ENCODE measurements at places on chromosomes 16 and 17.

GRCh38 chr16:4890026-4890425, 42.7 kb downstream of the UBN1 start:
- no peak for DNase-seq

- DNase-seq, result no peak
These were observed 2.8 kb upstream of the NOL3 start for GRCh38 chr16:67167588-67167987.

DNA sequence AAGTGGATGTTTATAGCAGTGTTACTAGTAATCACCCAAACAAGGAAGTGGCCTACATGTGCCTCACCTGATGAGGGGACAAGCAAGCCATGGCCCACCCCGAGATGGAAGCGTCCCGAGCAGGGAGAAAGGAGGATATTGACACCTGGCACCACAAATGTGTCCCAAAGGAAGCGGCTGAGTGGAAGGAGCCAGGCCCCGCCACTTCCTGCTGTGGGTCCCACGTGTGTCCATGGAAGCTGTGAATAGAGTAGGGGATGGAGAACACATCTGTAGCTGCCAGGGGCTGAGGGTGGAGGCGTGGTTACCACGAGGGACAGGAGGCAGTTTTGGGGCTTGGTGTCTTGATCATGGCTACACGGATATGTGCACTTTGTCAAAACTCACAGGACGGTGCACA, 49.2 kb downstream of the KCNJ12 start:
- DNase-seq, result no peak

DNA sequence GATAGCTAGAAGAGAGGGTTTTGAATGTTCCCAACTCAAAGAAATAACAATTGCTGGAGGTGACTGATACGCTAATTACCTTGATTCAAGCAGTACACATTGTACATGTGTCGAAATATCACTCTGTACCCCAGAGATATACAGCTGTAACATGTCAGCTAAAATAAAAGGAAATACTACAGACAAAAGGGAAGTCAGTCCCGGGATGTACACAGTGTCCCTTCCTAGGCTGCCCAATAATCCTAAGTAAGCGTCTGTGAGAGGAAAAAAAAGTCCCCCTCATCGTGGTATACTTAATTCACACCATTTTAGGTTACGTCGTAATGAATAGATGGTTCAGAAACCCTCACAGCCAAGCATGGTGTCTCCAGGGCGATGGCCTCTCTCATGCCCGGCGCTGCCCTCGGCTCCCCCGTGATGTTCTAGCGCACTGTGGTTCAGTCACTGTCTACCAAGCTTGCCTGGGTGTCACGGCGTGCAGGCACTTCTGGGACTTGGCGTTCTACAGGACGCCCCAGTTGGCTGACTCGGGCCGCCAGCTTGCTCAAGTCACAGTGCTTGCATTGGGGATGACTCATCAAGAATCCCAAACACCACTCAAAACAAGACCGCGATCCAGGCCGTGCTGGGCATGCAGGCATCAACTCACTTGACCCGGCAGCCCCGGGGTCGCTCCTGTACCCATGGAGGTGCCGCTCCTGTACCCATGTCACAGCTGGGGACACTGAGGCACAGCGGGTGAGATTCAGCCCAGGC, 27.6 kb downstream of the CCDC40 start:
- peak; percentile 30 for DNase-seq

- no peak for DNase-seq
These were observed 16.5 kb downstream of the GPT2 start for GRCh38 chr16:46900455-46901235.

DNA sequence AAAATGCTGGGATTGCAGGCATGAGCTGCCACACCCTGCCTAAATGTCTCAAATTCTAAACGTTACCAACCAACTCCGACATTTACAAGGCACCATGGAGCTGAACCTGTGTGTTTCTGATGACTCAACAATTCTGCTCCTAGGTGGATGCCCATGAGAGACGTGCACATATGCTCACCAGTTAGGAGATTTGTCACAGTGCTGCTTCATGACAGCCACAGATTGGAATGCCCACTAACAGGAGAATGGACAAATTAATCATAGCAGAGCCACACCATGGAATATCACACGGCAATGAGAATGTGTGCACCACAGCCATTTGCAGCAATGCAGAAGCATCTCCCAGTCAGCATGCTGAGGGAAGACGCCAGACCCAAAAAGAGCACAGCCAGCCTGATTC, 8.0 kb upstream of the KCNG4 start:
- peak; percentile 67 for DNase-seq

DNA sequence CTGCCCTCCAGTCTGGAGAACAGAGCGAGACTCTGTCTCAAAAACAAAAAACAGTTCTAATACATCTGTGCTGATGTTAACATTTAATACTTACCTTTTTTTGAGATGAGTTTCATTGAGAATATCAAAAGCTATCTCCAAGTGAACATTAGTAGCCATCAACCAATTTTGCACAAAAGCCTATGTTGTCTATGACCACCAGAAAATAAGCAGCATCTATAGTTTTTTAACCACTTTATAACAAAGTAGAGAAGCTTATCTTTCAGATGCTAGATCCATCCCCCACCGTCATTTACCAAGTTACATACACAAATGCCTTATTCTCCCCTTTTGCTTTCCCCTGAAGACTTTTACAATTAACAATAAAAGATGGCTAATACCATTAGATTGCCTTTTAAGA, 4.1 kb downstream of the SRSF1 start:
- no peak for DNase-seq

- peak; percentile 78 for DNase-seq
These were observed 15.5 kb downstream of the VPS35 start for GRCh38 chr16:46673320-46674013.

DNA sequence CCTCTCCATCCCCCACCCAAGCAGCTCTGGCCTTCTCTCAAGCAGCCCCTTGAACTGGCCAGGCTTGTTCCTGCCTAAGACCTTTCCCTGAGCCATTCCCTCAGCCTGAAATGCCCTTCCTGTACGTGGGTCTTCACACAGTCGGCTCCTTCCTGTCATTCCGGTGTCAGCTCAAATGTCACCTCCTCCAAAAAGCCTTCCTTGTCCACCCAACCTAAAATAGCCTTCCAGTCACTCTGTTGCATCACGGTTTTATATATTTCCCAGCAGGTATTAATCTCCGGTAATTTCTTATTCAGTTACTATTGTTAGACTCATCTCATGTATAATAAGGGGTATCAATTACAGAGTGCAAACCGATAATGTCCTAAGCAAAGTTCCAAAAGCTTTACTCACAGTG, 51.8 kb downstream of the C17orf67 start:
- no peak for DNase-seq

All from AG08395 (cell line).